Neural crest cell (in vitro differentiated cells): ENCODE measurements at places on chromosomes 16 and 17.

DNA sequence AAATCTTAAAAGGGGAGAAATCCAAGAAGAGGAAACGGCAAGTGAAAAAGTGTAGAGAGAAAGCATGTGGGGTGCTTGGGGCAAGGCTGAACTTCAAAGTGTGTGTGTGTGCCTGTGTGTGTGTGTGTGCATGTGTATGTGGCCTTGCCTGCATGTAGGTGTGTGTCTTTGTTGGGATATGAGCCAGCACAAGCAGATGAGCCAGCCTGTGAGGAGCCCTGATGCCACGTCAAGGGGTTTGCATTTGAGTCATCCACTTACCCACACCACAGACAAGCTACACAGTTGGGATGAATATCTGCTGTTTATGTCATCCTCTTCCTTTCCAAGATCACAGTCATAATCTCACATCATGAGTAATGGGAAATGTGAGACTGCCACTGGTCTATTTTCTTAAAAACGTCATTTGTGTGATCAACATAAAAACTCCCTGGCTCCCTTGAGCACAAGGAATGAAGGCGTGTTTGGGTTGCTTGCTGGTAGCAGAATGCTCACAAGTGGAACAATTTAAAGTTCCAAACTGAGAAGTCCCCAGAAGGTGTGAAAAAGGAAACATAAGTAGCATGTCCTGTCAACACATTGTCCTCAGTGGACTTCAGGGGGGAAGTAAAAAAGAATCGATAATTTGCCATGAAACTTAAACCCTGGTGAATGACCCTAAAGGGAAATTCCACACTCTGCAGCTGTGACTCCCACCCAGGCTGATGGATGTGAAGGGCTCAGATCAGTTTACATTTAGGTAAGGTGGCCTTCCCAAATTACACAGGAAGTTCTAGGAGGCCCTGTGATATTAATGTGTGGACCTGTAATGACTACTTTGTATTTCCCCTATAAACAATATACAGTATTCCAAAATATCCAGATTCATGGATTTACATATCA is 14.7 kb downstream of the KCTD19 start:
- DNase-seq: no peak

DNA sequence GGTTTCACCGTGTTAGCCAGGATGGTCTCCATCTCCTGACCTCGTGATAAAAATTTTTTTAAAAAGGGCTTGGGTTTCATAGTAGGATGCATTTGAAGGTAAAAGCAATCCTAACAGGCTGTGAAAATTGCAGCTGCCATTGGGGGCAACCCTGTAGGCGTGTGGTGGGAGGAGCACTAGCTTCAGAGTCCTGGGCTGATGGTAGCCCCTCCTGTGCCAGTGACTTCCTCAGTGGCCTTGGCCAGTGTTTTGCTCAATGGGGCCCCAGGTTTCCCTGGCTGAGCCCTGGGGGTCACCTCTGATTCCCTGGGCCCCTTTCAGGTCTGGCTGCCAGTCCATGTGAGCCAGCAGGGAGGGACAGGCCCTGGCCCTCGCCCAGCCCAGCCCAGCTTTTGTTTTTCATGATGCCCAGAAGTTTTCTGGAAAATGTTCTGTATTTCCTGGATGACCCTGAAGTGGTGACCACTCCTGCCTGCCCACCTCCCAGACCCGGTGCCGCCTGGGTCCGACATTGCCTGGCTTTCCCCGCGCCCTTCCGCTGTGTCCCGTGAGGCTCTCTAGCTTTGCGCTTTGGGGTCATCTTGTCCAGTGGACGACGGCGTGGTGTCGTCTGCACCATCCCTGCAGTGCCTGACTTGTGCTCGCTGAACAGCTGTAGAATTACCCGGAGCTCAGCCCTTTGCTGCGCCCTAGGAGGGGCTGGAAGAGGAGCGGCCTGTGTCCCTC is 9.4 kb downstream of the MGRN1 start:
- DNase-seq: no peak

GRCh38 chr16:30092373-30093010 is 768 bp upstream of the TBX6 start:
- DNase-seq: peak; percentile 76

DNA sequence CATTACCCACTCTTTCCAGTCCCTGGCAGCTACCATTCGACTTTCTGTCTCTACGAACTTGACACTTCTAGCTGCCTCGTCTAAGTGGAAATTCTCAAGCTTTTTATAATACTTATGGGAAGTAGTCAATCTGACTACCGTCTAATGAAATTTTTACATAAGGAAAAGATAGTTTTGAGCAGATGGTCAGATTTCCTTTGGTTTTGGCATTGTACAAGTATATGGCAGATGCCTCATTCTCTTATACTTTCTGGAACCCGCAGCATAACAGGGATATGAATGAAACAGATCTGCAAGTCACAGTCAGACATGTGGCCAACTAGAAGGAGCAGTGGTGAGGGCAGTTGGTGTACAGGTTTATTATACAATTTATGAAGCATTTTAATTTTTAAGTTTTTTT is 146.0 kb downstream of the PITPNC1 start:
- no peak for DNase-seq

- no peak for DNase-seq
Observed at GRCh38 chr17:41442739-41443138, 2.0 kb upstream of the KRT38 start.

DNA sequence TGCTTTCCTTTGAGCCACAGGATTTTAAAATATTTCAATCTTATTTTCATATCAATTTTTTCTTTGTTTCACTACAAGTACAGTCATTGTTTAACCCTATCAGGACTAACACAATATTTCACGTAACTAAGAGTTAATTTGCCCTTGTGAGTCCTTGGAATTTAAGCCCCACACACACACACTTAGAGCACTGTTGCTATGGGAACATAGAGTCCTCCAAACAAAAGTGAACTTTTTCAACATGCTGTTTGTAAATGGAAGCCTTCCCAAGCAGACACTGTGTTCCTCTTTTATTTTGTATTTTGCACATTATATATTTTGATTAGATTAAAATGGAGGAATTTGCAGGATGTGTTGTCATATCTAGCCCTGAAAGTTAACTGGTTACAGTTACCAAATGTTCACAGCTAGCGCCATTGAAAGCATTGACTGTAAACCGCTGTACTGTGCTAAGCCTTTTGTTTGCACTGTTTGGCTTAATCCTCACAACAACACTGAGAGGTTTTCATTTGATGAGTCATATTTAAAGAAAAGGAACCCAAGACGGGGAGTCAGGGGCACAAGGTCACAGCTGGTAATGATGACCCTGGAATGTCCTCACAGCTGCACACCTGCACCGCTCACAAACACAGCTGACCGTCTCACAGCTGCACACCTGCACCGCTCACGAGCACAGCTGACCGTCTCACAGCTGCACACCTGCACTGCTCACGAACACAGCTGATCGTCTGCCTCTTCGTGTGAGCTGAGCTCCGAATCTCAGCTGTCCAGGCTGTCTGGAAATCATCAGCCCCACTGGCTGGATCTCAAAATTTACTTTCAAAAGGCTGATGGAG is 6.3 kb downstream of the HSBP1 start:
- no peak for DNase-seq

DNA sequence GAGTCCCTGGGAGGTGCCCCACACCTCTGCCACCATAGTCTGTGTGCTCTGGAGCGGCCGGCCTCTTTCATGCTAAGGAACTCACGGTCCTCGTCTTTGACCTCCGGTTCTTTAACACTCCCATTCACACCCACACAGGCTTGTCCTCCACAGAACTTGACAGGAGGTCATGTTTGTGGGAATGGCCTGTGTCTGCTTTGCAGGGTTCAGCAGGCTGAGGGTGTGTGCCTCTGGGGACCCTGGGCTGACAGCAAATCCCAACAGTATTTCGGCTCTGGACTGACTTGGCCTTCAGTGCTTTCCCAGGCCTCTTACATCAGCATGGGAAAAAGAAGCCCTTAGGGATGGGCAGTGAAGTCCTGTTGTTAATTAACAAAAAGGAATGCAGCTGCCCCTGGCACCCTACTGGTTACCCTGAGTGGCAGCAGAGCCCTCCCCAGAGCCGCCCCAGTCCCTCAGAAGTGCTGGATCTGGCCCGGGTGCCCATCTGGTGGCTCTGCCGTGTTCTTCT is 35.4 kb upstream of the ADORA2B start:
- no peak for DNase-seq
